ENCODE measurements at places on chromosomes 4 and X. TPM values are rescaled to one million over a fixed set of nuclear protein-coding genes. Genes with fewer than 3 reads are reported as not detected.

DGAT2L6 gene
- polyA plus RNA-seq, result not detected

HDX gene
- polyA plus RNA-seq, result 0.66 TPM

ARHGAP36 gene
- polyA plus RNA-seq, result not detected

CLNK gene
- not detected for polyA plus RNA-seq

HELT gene
- polyA plus RNA-seq, result not detected

FGF13 gene
- polyA plus RNA-seq, result not detected

MND1 gene
- polyA plus RNA-seq, result not detected

GYPA gene
- not detected for polyA plus RNA-seq

STX18 gene
- polyA plus RNA-seq, result 16.3 TPM

F11 gene
- not detected for polyA plus RNA-seq

Data from naive thymus-derived CD4-positive, alpha-beta T cell (primary cell).